ENCODE measurements at places on chromosomes 16 and 17. TPM values are rescaled to one million over a fixed set of nuclear protein-coding genes. Genes with fewer than 3 reads are reported as not detected.

DNA sequence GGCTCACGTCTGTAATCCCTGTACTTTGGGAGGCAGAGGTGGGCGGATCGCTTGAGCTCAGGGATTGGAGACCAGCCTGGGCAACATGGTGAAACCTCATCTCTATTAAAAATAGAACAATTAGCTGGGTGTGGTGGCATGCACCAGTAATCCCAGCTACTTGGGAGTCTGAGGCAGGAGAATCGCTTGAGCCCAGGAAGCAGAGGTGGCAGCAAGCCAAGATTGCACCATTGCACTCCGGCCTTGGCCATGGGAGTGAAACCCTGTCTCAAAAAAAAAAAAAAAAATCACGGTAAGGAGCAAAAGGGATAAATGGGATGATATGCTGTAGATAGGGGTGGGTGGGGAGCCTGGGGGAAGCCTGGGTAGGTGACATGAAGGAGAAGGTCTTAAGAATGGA, 20.4 kb upstream of the TMEM98 start:
- peak; percentile 21 for DNase-seq

- DNase-seq: peak; percentile 46
Measured at GRCh38 chr17:48012151-48012520, 25.5 kb downstream of the COPZ2 start.

- DNase-seq: no peak
Measured at GRCh38 chr17:7644775-7645174, 6.0 kb upstream of the ATP1B2 start.

NAGS gene
- 1.2 TPM for total RNA-seq

Data from right cardiac atrium (tissue), 5 donors.